DMS53 (cell line): ENCODE measurements at places on chromosomes 6 and 20.

DNA sequence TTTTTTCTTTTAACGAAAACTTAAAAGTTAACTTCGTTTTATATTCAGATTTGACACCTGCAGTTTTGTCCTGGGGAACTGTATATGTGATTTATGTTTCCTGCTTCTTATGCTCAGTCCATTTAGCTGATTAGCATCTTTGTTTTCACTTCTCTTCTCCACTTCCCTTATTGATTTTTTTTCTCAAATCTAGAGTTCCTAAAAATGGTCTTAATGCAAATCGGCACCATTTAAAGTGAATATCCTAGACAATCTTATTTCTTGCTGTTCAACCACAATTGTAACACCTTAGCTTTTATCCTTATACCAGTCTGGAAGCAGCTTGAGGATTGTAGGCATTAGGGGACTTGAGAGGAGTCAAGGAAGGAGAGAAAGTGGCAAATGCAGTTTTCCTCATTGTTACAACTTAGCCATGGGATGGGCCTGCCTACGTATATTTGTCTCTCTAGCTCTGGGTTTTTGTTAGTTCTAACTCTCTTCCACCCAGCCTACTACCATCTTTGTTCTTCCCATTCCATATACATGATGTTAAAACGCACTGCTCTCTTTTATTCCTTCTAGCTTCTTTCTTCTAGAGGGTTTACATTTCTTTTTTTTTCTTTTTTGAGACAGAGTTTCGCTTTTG lies 8.5 kb downstream of the QRSL1 start:
- no peak for DNase-seq

- DNase-seq = no peak
Observed at GRCh38 chr20:49400904-49401303, 81.6 kb downstream of the KCNB1 start.

- DNase-seq = no peak
Observed at GRCh38 chr6:35067234-35067633, 73.9 kb downstream of the TCP11 start.

DNA sequence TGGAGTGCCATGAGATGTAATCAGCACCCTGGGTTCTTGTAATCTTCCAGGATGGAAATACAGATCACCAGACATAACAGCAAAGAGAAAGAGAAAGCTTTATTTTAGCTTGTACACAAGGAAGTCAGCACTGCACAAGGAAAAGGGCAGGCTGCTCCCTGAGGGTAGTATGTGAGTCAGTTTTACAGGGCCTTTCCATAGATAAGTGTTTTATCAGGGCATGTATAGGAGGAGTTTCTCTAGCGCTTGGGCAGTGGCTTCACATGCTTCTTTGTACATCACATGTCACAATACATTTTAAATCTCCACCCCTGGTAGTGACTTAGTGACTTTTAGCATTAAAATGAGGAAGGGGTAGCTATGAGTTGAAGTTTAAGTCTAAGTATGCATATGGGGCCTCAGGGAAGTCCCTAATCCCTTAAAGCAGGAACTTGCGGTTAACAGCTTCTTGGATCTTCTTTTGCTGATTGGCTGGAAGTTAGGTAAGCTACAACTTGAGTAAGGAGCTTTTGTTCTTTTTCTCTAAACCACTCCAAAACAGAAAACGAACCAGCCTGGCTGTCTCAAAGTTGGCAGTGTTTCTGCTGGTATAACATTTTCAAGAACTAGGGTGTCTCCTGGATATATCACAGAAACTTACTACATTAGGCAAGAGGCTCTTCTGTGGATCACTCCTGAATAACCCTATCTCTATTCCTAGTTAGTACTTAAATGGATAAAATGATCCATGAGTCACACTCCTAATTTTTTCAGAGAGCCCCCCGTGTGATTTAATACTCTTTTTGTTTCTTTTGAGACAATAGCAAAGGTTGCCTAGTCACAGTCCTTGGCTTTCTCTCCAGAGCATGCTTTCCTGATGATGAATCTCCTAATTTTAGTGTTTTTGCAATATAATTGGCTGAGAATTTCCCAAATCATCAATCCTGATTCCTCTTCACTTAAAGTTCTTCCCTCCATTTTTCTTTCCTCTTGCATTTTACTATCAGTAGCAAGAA lies 60.2 kb downstream of the MRAP2 start:
- no peak for DNase-seq
